ENCODE measurements at places on chromosomes 3 and 15.

DNA sequence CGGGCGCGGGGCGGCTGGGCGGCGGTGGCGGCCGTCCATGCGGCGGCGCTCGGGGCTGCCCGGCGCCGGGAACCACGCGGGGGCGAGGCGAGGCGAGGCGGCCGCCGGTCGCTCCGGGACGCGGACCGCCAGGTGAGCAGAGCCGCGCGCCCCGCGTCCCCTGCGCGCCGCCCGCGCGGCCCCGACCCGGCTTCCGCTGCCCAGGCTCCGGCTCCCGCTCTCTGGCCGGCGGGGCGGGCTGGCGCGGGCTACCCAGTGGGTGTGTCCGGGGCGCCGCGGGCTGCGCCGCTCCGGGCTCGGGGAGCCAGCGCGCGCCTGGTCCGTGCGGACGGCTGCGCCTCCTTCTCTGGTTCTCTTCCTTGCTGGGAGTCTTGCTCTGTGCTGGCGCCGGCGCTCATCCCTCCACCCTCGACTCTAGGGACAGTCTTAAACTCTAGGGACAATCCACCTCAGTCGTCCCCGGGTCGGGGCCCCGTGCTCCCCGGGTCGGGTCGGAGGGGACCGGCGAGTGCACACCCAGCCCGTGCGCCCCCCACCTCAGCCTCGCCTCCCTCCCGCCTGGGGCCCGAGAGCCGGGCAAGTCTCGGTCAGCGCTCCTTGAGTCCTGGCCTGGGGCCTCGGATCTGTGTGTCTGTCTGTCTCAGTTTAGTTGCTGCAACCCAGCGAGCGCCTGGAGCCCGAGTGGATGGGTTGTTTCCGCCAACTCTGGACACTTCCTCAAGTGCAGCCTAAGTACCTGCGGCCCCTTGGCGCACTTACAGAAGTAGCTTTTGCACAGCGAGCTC is 488 bp downstream of the THSD4 start:
- peak; percentile 19 for DNase-seq

- no peak for DNase-seq
Observed at GRCh38 chr3:187750006-187750512, 4.8 kb upstream of the BCL6 start.

DNA sequence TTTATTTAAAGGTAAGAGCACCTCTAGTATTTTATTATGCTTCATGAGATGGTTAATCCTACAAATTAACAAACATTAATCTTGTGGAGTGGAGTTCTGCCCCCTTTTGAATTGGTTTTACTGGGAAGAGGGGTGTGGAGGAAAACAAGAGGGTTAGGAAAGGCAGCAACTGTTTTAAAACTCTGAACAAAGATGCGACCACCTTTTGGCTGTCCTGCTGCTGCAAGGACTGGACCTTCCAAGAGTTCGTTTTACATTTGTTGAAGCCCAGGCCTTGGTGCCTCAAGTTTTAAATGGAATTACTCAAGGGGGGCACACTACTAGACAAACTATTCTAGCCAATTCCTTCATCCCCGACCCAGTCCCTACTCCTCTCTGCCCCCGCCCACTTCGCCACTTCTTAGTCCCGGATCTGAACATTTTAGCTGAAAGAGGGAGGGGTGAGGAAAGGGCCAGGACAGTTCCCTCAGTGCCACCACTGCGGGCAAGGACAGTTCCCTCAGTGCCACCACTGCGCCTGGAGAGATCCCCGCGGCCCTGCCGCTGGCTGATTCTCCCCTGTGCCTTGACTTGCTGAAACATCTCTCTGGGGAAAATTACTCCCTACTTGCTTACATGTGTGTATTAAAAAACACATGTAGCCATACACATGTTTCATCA is 11.2 kb downstream of the SOX2 start:
- no peak for DNase-seq

DNA sequence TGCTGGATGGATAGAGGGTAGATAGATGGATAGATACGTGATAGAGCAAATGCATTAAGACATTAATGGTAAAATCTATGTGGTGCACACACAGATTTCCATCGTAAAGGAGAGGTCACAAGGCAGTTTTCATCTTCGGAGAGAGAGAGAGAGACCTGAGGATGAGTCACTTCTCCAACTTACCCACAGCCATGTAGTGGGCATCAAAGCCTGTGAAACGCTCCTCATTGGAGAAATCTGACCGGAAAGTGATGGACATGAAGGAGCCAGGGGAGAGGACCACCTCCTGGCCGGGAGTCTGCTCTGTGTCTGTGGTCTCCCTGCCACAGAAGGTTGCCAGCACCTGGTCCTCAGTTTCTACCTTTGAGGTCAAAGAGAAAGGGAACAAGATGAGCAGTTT is 29.2 kb downstream of the MASP1 start:
- DNase-seq, result no peak

GRCh38 chr15:77554306-77555080 is 78.2 kb downstream of the LINGO1 start:
- no peak for DNase-seq

DNA sequence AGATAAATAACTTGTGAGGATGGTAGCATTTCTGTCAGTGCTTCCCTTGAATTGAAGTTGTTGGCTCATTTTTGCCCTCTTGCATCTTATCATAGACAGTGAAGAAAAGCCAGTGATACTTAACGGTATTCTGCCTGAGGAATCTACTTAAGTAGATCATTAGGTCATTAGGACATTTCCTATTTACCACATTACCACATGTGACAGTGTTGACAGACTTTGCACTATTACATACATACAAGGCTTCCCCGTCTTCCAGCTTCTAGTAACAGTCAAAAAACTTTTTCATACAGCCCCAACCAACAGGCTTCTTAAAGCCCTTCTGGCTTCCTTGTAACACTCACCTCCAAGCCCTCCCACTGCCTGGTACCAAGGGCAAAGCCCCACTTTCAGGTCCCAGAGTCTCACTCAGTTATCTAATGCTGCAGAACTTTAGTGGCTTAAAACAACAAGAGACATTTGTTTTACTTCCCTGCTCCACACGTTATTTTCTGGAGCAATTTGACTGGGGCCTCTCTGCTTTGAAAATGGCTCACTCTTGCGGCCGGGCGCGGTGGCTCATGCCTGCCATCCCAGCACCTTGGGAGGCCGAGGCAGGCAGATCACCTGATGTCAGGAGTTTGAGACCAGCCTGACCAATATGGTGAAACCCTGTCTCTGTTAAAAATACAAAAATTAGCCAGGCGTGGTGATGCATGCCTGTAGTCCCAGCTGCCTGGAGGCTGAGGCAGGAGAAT is 40.0 kb downstream of the ASB7 start:
- no peak for DNase-seq

DNA sequence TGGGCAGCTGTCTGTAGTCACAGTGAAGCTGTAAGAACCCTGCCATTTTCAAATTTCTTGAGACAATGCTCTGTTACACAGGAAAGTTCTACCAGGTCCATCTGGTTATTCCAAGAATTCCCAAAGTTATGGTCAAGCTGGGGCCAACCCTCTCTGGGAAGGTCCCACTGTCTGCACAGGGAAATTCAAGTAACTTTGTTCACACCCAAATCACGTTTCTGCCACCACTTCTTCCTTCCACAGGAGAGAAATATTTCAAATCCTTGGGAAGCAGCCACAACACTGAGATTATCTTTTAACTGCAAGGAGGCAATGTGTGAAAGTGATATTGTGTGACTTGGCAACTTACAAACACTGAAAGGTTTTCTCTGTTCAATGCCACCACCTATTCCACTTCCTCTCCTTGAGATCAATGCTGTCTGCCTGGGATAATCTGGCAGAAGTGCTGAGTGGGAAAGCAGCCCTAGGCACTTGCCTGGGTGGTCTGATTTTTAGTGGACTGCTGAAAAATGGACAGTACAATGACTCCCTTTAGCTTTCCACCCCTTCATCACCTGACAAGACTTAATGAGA is 5.6 kb downstream of the SCAMP2 start:
- no peak for DNase-seq

GRCh38 chr3:9316881-9317361 is 45.9 kb upstream of the THUMPD3 start:
- peak; percentile 6 for DNase-seq

DNA sequence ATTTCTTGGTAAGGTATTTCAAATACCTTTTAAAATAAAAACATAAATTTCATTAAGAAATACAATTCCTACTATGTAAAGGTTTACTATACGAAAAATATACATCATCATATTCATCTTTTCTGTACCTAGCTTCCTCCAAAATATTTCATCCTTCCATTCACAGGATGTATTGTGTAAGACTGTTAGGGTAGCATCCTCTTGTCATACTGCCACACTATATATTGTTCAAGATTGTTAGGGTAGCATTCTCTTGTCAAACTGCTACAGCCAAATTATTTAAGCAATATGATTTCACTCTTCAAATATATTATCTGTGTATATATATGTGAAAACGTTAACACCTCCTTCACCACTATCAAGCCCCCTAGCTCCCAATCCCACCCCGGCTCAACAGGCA is 3.5 kb downstream of the RPL22L1 start:
- no peak for DNase-seq

DNA sequence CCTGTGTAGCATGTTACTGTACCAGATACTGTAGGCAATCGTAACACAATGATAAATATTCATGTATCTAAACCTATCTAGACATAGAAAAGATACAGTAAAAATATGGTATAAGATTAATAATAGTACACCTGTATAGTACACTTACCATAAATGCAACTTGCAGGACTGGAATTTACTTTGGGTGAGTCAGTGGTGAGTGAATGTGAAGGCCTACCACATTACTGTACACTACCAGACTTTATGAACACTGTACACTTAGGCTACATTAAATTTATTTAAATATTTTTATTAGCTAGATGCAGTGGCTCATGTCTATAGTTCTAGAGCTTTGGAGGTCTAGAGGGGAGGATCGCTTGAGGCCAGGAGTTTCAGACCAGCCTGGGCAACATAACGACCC is 186.6 kb upstream of the ROPN1 start:
- no peak for DNase-seq

- no peak for DNase-seq
Observed at GRCh38 chr15:41965441-41966413, 6.6 kb downstream of the EHD4 start.

- DNase-seq, result peak; percentile 60
Observed at GRCh38 chr3:63914312-63914711, 2.1 kb upstream of the SCAANT1 start.

GRCh38 chr3:195909644-195910498 is 1.5 kb upstream of the TNK2 start:
- DNase-seq, result peak; percentile 74

DNA sequence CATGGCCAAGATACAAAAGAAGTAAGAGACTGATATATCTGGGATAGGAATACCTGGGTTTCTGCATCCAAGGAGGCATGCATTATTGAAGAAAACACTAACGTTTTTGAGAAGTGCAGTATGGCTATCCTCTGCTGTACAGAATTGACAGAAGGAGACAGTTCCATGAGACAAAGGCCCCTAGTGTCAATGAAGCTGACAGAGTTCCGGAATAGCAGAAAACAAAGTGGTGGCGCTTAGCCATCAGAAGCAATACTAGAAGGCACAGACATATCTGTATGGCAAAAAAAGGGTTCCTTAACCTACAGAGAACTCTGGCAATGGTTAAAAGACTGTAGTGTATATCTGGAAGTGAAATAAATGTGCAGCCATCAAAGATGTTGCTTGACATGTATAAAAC is 77.8 kb downstream of the VGLL3 start:
- no peak for DNase-seq

- peak; percentile 92 for DNase-seq
Observed at GRCh38 chr3:111978583-111979433, at the start of gene ABHD10. TSS of gene ABHD10 (plus strand) at chr3:111979026. CDS start at chr3:111979062, 36 bp downstream.

- DNase-seq, result no peak
Observed at GRCh38 chr3:127287840-127288239, at the start of gene PRR20G. TSS of gene PRR20G (minus strand) at chr3:127288046. CDS start at chr3:127287365, 681 bp downstream.

DNA sequence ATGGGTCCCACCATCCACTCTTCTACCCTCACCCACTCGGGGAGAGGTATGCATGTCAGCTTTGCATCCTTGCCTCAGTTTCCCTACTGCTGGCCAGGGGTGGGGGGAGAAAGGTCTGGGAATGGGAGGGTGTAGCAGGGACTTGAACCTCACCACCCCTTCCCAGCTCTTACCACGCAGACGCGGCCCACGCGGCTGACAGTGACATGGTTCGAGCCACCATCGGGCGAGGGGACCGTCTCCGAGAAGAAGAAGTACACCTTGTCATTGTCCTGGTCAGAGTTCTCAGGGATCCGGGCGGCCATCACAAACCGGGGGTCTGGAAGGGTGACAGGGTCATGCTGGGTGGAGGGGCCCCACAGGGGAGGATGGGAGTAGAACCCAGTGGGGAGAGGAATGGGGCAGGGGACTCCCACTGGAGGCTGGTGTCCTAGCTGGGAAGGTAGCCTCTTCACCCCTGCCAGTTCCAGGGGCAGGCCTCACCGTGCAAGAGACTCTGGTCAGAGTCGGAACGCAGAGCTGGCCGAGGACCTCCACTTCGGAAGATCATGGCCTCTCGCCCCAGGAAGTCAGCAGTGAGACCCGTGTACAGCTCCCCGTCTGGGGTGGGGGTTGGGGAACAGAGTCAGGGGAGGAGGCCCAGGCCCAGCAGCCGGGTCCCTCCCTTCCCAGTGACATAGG is 3.7 kb downstream of the SEMA3G start:
- no peak for DNase-seq

GRCh38 chr3:63308072-63308471 is 30.0 kb downstream of the SYNPR start:
- DNase-seq, result no peak

DNA sequence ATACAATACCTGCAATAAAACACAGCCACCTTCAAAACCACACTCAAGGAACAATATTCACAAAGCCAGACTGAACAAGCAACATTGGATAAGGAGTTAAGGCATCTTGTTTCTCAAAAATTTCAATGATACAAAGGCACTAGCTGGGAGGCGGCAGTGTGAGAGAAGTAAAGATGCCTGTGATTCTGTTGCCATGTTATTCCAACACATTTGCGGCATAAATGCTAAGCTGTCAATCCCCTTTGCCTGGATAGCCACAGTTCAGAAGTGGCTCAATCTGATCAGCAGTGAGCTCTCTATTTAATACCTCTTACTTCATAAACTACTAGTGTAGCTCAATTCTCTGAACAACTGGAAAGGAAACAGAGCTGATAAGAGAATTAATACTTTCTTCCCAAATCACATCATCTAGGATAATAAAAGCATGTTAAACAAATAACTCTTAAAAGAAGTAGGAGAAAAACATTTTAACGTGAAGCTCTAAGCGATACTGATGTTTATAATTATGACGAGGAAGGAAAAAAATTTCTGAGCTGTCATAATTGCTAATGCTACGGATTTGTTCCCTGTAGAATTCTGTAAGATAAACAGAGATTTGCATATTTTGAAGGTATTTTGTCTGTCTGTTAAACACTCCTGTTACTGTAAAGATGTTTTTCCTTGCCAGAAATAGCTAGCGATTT is 358.4 kb downstream of the FOXP1 start:
- no peak for DNase-seq
